ENCODE measurements at places on chromosomes 2 and 18.

DNA sequence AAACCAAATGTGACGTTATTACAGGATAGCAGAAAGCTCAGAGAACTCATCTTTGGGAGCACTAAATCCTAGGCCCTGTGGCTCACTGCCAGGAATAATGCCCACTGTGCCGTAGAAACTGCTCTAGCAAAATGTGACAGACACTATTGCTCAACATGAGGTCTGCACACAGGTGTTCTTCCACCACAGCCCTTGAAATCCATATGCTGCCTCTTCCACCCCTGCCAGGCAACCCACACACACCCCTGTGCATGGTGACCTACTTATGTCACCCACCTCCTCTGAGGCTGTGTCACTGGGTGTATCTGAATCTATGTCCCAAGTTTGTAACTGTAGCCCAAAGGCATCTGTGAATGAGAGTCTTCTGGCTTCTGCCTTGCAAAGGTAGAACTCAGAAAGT lies 66.1 kb upstream of the MBOAT2 start:
- DNase-seq = no peak

DNA sequence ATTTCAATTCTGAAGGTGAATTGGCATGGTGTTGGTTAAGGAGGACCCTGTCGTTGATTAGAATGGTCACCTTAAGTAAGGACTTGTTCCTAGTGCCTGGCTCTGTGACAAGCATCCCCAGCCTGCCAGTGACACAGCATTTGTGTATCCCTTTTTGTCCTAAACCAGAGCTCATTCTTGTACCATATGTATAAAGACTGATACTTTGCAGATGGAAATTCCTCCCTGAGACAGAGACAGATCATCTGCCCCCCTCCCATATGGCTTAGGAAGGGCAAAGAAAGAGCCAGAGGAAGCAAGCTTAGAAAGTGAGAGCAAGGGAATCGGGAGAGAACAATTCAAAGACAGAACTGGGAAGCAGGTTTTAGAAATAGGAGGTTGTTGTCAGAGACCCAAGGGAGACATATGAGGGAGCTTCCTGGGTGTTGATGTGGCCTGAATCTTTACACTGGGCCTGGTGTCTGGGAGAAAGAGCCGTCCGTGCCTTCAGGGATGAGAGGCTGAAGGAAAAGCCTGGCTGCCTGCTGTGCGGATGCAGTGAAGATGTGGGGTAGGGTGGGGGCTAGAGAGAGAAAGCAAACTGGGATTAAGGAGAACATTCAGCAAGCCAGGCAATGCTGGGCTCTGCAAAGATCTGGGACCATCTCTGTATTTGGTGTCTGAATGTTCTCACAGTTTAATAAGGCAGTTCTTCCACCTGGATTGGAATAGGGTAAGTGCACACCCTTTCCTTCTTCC lies 13.2 kb upstream of the CHRNA1 start:
- DNase-seq = no peak

DNA sequence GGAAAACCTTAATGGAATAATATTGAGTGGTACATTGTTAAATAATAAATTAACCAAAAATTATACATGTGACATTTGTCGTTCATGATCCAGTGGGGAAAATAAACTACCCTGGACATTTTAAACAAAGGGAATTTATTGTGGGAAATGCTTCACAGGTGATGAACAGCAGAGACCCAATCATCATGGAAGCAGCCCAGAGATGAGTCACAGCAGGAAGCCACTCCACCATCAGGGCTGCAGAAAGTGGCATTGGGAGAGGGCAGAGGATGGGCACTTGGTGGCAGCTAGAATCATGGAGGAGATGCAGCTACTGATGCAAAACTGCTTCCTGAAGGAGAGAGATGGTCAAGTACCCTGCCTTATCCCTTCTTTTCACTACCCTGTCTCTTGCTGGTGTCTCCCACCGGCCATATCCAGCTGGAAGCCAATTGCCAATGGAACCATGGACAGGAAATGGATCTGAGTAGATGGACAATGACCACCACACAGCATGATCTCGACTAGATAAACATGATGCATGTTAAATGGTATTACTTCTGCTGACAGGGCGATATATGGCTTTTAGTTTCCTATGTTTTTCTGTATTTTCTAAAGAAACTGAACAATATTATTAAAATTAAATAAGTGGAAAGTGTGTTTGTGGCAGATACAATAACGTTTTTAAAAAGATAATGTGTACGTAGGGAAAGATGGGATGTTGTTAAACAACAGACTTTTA lies 139.8 kb downstream of the RPIA start:
- no peak for DNase-seq

- DNase-seq = no peak
Measured at GRCh38 chr2:57806449-57806968, 240.1 kb upstream of the VRK2 start.
